ENCODE measurements at places on chromosomes 11 and 22.

DNA sequence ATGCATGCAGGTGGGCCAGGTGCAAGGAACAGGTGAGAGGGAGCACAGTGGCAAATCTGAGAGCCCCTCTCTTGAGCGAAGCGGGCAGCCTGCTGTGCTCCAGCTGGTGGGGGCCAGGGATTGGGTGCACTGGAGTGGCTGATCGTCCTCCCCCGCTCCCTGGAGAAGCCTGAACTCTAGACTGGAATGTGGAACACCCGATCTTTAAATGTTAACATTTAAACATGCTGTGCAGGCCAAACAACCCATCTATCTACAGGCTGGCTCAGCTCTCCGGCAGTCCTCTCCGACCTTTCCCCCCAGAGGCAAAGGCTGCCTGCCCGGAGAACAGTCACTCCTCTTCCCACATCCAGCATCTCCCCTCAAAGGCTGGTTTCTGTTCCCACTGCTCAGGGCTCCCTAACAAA, 5.1 kb downstream of the MRGPRF start:
- DNase-seq, result no peak

GRCh38 chr22:37636186-37636948, 3.1 kb upstream of the SH3BP1 start:
- DNase-seq, result no peak

- no peak for DNase-seq
These were observed 80.1 kb downstream of the EMSY start for GRCh38 chr11:76524919-76525318.

GRCh38 chr11:77287615-77288273, 13.7 kb downstream of the GDPD4 start:
- peak; percentile 56 for DNase-seq

DNA sequence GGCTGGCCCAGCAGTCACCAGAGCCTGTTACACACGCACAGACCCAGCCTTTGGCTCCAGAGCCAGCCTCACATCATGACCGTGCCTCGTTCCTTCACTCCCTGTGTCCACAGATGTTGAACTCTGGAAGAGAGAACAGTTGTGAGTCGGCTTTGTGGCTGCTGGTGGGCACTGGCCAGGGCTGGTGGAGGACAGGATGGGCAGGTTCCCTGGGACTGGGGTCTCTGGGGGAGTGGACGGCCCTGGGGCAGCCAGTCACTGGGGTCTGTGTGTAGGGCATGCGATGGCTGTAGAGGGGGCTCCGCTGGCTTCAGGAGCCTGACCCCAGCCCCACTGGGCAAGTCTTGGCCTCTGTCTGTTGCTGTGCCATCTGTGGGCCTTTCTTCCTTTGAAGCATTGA, 1070.1 kb downstream of the BRD1 start:
- no peak for DNase-seq

- DNase-seq, result peak; percentile 31
These were observed 96.5 kb downstream of the NXPE2 start for GRCh38 chr11:114774599-114775361.

GRCh38 chr11:85898456-85898855, 43.3 kb downstream of the CCDC83 start:
- DNase-seq, result no peak

DNA sequence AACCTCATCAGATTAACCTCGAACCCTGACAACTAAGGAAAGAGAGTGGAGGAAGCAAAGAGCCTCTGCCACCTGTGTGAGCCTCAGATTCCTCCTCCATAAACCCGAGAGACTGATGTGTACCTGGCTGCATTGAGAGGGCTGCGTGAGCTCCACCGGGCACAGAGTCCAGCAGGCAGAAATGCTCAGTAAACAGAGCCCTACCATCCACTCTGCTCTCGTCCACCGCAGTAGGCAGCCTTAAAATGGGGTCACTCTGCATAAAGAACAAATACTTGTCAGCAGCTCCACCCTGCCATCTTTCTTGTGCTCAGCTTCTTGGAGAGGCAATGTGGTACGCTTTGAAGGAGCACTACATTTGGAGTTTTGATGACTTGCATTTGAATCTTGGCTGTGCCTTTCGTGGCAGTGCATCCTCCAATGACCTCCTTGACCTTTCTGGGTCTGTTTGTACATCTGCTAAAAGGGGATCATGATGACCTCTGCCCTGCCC, 43.0 kb upstream of the CD5 start:
- no peak for DNase-seq

DNA sequence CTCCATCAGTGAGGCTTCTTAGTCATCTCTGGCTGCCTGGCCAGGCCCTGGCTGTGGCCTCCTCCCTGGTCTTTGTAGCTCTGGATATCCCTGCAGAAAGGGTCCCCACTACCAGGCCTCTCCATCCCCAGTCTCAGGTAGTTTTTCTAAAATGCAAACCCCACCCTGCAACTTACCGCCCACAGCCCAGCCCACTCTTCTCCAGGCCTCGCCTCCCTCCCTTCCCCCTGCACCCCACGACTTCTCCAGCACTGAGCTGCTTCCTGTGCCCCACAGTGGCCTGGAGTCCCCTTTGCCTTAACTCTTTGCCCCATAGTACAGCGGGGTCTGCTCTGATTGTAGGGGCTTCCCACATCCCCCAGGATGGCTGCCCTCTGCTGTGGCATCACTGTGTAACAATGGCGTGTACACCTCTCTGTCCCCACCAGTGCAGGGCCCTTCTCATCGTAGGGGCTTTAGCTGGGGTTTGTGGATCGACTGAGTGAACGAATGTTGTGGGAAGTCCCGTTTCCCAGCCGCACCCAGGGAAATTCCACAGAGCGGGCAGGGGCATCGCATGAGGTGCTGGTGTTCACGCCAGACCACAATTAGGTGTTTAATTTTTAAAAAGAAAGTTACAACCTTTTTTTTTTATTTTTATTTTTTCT, 111.6 kb downstream of the BCR start:
- DNase-seq, result no peak

- DNase-seq, result no peak
These were observed 26.3 kb upstream of the HMGXB4 start for GRCh38 chr22:35230839-35231584.

- no peak for DNase-seq
These were observed 44.5 kb downstream of the PARVB start for GRCh38 chr22:44068422-44069191.

DNA sequence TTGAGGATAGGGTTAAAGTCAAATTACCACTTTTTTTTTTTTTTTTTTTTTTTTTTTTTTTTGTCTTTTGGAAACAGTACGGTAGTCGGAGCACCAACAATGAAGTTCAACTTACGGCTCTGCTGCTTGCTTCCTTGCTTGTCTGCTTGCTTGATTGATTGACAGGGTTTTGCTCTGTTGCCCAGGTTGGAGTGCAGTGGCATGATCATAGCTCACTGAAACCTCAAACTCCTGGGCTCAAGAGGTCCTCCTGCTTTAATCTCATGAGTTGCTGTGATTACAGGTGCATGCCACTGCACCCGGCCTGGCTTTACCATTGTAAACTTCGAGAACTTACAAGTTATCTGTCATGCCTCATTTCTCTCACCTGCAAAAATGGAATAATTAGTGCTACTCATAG, 5.8 kb downstream of the SGSM3 start:
- DNase-seq, result no peak

DNA sequence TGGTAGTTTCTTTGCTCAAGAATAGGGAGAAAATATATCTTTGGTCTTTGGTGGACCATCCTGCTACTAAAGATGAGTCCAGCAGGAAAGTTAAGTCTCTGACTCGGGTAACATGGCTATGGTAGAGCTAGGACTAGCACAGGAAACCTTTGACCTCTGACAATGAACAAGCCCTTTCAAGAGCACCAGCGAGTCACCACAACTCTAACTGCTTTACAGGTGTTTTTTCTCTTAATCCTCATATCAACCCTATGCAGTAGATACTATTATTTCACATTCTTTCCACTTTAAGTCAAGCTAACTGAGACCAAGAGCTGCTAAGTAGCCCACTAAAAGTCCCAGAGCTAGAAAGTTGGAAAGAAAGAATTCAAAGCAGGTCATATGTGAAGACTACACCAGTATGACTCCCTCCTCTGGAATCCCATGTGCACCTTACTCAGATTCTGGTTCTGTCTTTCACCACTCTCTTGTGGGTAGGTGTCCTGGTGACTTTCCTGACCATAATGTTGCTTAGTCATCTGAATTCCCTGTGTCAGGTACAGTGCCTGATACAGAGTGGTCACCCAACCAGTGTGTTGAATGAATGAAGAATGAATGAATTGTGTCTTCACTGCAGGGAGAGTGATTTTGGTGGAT, 53.8 kb upstream of the ME3 start:
- no peak for DNase-seq

GRCh38 chr11:12573707-12574485, 100.3 kb upstream of the TEAD1 start:
- DNase-seq, result no peak

GRCh38 chr22:47582067-47582466, 819.6 kb downstream of the TBC1D22A start:
- no peak for DNase-seq
